Activated T-helper 17 cell treated with anti-CD3 and anti-CD28 coated beads, Interleukin-2, amount 50 U/mL, for 72 hours (primary cell): ENCODE measurements at places on chromosomes 1 and 21.

DNA sequence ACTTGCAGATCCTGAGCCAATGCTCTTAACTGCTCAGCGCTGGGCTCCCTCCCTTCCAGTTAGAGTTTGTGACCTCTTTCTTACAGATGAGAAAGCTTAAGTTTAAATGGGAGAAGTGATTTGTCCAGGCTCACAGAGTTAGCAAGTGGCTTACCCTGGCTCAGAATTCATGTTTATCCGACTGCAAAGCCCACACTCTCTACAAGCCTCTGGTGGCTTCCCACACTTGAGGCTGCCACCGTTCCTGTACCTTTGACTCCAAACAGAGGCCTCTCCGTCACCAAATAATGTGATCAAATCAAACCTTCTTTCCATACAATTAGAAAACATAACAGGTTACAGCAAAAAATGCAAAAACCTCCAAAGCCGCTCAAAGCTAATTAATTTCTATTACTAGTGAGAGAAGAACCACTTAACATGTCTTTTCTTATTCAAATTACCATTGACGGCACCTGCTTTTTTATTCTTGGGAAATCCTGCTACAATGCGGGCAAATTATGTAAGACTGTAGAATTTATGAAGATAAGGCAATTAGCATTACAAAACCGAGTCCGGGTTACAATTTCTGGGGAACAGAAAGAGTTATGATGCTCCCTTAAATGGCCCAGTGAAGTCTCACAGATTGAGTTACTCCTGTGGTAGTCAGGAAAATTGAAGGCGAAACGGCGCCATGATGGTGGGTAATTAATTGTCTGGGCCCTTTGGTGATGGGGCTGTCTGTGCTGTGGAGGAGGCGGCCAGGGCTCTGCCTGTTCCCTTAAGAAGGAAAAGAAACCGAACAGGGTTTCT is 324.3 kb upstream of the POU3F1 start:
- no peak for ATAC-seq

GRCh38 chr1:212721388-212722247 is 22.0 kb upstream of the BATF3 start:
- ATAC-seq: peak; percentile 84

GRCh38 chr1:203264052-203264501 is 34.6 kb upstream of the CHIT1 start:
- no peak for ATAC-seq

DNA sequence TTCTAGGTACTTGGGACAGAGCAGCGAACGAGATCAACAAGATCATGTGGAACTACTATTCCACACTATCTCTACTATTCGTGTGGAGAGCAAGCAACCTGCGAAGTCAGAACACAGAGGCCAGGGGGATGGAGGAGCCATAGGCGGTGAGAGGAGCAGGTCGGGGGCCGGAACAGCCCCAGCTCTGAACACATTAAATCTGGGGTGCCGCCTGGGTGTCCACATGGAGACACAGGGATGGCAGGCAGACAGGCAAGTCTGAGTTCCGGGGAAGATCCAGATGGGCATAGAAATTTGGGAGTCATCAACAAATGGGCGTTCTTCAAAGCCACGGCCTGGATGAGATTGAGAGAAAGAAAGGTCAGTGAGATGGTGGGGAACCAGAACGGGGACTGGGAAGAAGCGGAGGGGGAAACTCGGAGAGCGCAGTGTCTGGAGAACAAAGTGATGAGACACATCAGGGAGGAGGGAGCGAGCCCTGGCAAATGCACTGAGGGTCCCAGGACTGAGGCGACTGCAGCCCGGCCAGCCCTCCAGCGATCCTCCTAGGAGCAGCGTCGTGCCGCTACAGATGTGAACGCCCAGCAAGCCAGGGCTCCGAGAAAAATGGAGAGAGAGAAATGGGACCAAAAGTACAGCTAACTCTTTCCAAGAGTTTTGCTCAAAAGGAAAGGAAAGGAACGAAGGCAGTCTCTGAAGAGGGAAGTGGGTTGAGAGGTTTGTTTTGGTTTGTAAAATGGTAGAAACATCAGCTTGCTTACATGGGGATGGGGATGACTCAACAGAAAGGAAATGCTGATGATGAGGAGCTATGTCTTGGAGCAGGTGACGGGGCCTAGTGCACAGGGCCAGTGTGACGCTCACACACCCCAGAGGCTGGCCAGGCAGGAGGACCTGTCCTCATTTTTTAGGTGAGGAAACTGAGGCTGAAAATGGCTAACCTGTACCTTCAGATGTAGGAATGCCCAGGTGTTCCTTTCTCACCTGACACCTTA is 84.5 kb downstream of the GLIS1 start:
- no peak for ATAC-seq

- peak; percentile 30 for ATAC-seq
Observed at GRCh38 chr21:33266789-33267135, 595 bp downstream of the IL10RB start.
